ENCODE measurements at places on chromosomes 13 and 19.

DNA sequence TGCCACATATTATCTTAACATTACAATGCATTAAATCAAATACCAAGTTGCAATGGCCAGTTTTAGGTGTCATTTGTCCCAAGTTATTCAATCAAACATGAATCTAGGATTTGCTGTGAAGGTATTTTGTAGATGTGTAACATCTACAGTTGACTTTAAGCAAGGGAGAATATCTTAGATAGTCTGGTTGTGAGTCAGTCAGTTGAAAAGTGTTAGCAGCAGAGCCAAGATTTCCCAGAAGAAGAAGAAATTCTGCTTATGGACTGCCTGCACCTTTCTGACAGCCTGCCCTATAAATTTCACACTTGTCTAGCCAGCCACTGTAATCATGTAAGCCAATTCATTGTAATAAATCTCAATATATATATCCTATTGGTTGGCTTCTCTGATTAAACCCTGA lies 41.3 kb upstream of the INTS6 start:
- DNase-seq: no peak

DNA sequence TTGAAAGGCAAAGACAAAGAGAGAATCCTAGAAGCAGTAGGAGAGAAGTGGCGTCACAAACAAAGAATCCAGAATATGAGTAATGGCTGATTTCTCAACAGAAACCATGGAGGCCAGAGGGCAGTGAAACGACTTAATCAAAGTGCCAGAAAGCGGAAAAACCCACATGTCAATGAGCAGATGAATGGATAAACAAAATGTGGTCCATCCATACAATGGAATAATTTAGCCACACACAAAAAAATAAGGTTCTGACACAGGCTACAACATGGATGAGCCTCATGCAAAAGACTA lies 52.2 kb upstream of the RANBP3 start:
- no peak for DNase-seq

DNA sequence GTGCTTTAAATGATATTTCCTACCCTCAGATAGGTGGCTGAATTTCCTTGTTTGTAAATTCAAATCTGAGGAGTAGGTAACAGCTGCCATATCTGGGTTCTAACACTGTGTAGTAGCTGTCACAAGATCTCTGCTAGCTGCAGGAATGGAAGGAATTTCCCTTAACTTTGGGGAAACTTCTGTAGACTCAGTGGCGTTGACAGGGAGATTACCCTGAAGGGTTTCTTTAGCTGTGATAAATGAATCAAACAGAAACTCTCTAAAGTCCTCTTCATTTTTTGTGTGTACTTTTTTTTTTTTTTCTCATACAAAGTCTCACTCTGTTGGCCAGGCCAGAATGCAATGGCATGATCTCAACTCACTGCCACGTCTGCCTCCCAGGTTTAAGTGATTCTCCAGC lies 5.3 kb upstream of the EPSTI1 start:
- no peak for DNase-seq

DNA sequence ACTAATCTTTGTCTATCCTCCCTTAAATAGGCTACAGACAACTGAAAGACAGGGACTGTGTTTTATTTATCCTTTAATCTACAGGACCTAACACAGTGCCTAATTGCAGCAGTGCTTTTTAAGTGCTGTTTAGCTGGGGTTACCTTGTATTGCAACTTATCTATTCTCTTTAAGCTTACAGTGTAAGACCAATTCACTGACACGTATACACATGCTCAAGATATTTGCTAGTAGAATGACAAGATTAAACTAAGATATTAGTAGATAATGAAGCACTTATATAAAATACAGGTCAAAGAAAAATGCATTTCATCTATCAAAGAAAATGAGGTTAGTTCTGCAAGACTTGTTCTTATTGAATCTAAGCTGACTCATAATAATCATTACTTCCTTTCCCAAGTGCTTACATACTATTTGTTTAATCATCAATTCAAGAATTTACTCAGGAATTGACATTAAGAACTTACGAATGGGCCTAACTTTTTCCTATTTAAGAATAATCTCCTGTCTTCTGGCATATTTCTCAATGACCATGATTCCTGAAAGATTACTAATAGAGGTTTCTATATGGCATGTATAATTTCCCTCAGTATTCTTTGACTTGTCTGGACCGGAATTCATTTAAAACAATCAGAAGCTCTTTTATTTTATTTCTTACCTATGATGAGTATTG lies 75.8 kb upstream of the MAB21L1 start:
- DNase-seq: no peak

GRCh38 chr19:3543150-3544057 lies 4.4 kb downstream of the TEKTIP1 start:
- no peak for DNase-seq

GRCh38 chr13:44422755-44423643 lies 49.4 kb downstream of the SERP2 start:
- DNase-seq: no peak

DNA sequence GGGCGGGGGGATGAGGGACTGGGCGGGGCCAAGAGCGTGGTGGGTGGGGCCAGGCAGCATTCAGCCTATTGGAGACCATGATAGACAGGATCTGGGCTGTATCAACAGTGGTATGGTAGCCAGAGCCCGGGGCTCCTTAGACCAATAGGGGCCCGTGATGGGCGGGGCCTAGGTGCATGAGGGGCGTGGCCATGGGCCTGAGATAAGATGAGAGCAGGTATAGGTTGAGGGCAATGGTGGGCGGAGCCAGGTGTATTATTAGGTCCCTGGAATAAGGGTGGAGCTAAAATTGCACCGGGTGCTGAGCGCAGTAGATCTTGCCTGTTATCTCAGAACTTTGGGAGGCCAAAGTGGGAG lies 5.3 kb downstream of the ABCA7 start:
- no peak for DNase-seq

GRCh38 chr13:19782049-19782726 lies 557 bp downstream of the PSPC1 start:
- peak; percentile 34 for DNase-seq

GRCh38 chr13:62302341-62302740 lies 886.7 kb upstream of the PCDH20 start:
- no peak for DNase-seq

GRCh38 chr13:54196684-54197083 lies 1168.1 kb downstream of the OLFM4 start:
- no peak for DNase-seq

DNA sequence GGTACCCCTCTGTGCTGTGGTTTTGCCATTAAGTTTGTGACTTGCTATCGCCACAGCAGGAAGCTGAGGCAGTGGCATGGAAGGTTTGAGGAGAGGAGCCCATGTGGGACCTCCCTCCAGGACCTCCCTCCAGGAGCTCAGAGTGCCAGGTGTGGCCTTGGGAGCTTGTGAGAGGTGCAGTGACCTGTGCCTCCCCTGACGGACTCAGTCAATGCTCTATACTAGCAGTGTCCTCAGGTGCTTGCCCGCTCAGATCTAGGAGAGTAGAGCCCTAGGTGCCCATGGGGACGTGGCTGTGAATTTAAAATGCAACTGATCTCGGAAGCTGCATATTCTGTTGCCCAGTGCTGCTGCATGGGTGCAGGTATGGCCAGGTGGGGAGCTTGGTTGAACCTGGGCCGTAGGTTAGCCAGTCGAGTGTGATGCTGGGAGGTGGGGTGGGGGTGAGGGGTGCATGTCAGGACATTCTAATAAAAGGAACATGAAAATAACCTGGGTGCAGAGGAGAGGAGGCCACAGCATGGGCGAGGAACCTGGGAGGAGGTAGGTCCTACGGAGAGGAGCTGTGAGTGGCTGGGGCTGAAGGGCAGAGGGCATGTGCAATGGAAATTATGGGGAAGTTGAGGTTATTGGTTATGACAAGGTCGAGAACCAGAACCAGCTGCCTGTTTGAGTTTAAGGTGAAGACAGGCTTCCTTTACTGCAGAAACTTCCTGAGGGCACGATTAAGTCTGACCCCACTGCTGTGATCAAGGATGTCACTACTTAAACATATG lies 41.6 kb downstream of the TEX29 start:
- DNase-seq: no peak

GRCh38 chr13:55999709-56000108 lies 1141.0 kb upstream of the PRR20A start:
- DNase-seq: no peak

- no peak for DNase-seq
Observed at GRCh38 chr13:59715611-59716010, 448.1 kb downstream of the DIAPH3 start.

DNA sequence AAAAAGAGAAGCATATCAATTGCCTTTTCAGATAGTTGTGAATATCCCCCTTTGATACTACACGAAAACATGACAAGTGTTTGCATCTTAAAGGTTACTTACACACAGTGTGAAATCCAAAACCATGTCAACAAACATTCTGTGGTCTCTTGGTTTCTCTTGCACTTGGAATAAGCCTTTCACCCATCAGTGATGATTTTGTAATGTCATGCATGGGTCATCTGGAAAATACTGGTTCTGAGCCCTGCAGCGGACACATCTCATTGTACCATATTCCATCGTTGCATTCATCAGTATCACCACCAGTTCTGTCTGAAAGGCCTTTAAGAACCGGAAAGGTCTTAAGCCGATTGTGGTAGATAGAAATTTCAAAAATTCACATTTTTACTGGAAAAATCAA lies 65.4 kb upstream of the SOX1 start:
- DNase-seq: no peak

DNA sequence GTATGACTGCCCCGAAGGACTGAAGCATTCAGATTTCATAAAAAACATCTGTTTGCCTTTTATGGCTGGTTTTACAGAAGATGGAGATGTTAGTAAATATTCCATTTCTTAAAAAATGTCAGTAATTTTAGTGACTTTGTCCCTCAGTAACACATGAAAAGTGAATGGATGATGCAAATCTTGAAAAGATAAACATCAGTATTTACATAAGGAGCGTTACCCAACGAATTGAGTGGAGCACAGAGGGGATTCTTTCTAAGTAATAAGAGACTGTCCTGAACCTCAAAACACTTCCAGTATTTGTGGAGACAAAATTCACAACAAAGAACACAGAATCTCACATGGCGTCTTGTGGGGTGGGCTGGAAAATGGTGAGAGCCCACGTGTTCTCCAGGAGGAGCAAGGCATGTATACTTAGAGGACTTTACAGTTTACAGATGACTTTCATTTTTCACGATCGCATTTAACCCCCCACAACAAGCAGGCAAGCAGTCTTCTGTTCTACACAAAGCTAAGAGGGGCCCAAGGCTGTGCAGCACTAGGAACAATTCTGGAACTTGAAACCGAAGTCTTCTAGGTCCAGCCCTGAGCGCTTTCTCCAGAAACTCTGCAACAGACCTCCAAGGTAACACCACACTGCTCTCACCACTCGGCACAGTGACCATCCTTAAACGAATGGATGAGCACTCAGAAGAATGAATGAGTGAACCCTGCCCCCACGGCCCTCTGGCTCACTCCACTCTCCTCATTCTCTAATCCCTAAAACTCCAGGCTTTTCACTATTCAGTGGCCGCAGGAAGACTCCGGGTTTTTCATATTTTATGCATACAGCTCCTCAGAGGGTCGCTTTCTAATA lies 709.8 kb downstream of the UQCRFS1 start:
- DNase-seq: no peak

DNA sequence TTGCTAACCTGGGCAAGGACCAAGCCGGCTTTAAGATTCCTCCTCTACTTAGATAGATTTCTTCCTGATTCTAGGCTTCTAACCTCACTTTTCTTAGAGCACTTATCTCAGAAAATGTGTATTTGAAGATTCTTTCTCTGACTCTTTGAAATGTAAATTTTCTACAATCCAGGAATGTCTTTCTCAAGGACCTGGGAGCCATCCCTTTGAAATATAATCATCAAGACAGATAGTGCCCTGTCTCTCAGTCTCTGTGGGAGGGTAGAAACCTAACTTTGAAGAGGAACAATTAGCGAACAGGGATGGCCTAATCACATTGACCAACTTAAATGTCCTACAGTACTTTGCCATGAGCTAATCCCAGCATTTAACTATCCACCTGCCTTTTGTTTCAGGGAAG lies 1646.0 kb downstream of the PCDH9 start:
- DNase-seq: no peak

GRCh38 chr19:56106397-56106849 lies 14.7 kb downstream of the ZNF787 start:
- DNase-seq: no peak

- DNase-seq: peak; percentile 14
Observed at GRCh38 chr19:43470288-43470687, 4.9 kb upstream of the LYPD3 start.

GRCh38 chr13:92640936-92641335 lies 585.7 kb upstream of the GPC6 start:
- DNase-seq: no peak

- no peak for DNase-seq
Observed at GRCh38 chr13:112679381-112679780, 10.5 kb upstream of the ATP11A start.

DNA sequence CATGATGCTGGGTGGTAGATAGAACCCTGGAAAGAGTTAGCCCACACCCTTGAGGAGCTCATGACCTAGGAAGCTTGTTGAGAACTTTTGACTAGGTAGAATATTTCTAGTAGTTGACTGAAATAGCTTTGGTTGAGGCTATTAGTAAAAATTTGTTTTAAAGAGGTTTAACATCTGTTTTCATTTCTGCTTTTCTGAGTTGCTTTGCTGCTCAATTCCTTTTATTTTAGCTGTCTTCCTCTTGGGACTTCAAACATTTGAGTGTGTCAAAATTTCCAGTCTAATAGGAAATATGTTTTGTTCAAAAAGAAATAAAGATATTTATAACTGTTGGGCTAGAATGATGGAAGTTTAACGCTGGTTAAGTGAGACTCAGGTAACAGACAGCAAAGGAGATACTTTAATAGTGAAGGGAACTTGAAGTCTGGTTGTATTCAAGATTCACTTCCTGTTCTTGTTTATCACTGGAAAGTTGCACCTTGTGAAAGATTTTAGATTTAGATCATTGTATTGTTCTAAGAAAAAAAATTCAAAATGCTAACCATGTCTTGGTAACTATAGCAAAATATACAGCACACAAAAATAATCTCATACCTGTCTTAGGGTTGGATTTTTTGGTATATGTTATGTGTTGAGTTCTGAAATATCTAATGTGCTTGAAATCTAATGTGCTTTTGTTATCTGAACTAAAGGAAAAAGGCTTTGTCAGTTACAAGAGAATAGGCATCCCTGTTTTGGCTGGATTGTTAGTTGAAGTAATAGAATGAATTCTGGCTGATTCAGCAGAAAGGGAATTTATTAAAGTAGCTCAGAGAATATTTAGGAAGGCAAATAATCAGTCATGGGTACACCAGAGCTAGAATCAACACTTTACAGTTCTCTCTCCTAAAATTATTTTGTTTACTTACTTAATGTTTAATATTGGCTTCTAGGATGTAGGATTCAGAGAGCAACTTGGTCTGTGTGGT lies 24.4 kb upstream of the GPR18 start:
- DNase-seq: no peak

Measured in stimulated activated CD4-positive, alpha-beta T cell treated with anti-CD3 and anti-CD28 coated beads, Interleukin-1b, Interleukin-23, amount 100 ng/mL, for 1 hour (primary cell).